ENCODE measurements at places on chromosomes 3 and 15.

DNA sequence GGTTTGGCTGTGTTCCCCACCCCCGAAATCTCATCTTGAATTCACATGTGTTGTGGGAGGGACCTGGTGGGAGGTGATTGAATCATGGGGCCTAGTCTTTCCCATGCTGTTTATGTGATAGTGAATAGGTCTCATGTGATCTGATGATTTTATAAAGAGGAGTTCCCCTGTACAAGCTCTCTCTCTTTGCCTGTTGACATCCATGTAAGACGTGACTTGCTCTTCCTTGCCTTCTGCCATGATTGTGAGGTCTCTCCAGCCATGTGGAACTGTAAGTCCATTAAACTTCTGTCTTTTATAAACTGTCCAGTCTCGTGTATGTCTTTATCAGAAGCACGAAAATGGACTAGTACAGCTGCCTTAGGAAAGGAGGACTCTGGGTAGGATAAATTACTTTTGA, 976.7 kb downstream of the MCTP2 start:
- DNase-seq = no peak

DNA sequence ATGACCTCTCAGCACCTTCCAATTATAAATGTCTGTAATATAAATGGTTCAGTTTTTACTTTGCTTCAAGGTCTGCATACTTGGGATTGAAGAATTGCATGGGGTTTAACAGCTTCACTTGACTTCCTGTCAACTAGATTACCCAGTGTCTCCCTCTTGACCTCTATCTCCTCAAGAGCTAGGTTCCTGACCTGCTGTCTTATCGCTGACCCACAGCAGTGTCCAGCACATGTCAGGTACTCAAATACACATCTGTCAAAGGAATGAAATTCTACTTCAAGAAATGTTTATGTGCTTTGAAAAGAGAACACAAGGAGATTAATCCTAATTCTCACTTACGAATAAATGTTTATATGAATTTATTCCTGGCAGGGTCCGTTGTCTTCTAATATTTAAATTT, 284.5 kb downstream of the SLC9A9 start:
- no peak for DNase-seq

GRCh38 chr15:66099950-66100671, 153.4 kb downstream of the MEGF11 start:
- DNase-seq = no peak

- no peak for DNase-seq
These were observed 593.9 kb downstream of the PYDC2 start for GRCh38 chr3:192054881-192055280.

Measured in GM12878 (cell line).